Ureter (tissue), 1 donor: ENCODE measurements at places on chromosomes 4 and X. TPM values are rescaled to one million over a fixed set of nuclear protein-coding genes. Genes with fewer than 3 reads are reported as not detected.

Gene EPHA5
- total RNA-seq: not detected

Gene FRG2
- not detected for total RNA-seq

Gene IBSP
- total RNA-seq: not detected

Gene TBC1D8B
- total RNA-seq: 11.1 TPM

Gene NIPAL1
- 57.3 TPM for total RNA-seq

Gene SMIM10
- total RNA-seq: 8.4 TPM

Gene CASP3
- 17.4 TPM for total RNA-seq

Gene ATP2B3
- not detected for total RNA-seq

Gene COL4A6
- total RNA-seq: 16.1 TPM

Gene SLC9B1
- total RNA-seq: 1.8 TPM

Gene RAB33A
- total RNA-seq: 1.9 TPM

Gene RASL11B
- 14.5 TPM for total RNA-seq

Gene WDR17
- 5.5 TPM for total RNA-seq

Gene GRIA3
- total RNA-seq: 3.5 TPM

Gene TRPC5OS
- not detected for total RNA-seq

Gene ZC4H2
- total RNA-seq: 11.3 TPM

Gene NUP62CL
- 2.7 TPM for total RNA-seq

Gene CXCL11
- total RNA-seq: 0.31 TPM

Gene CABS1
- not detected for total RNA-seq

Gene SCD5
- 7.3 TPM for total RNA-seq

Gene NUDT11
- total RNA-seq: 1.2 TPM

Gene ARX
- total RNA-seq: not detected

Gene ENPP6
- total RNA-seq: 3.9 TPM

Gene TCEAL5
- total RNA-seq: 1.1 TPM

Gene NWD2
- 0.36 TPM for total RNA-seq

Gene MAGEA1
- not detected for total RNA-seq

Gene KCND1
- 3.4 TPM for total RNA-seq

Gene FMR1NB
- total RNA-seq: not detected

Gene TRIM60
- total RNA-seq: not detected

Gene BOD1L1
- total RNA-seq: 46.3 TPM

Gene HTR2C
- 0.75 TPM for total RNA-seq

Gene ADH5
- total RNA-seq: 148 TPM
